ENCODE measurements at places on chromosomes 11 and 22. TPM values are rescaled to one million over a fixed set of nuclear protein-coding genes. Genes with fewer than 3 reads are reported as not detected.

Gene LMNTD2
- total RNA-seq = 0.86 TPM

Gene SLC22A25
- not detected for total RNA-seq

Gene DNAJB7
- not detected for total RNA-seq

Gene NEFH
- 0.22 TPM for total RNA-seq

Gene CKAP5
- 30.9 TPM for total RNA-seq

Gene CNTN5
- not detected for total RNA-seq

Gene RPS6KB2
- 44.6 TPM for total RNA-seq

Gene LMO2
- total RNA-seq = 4.6 TPM
